T-cell (primary cell): ENCODE measurements at places on chromosomes 16 and 17.

GRCh38 chr16:59192551-59193199, 458.6 kb upstream of the GOT2 start:
- DNase-seq, result no peak

GRCh38 chr16:57611181-57611580, 17.2 kb upstream of the ADGRG1 start:
- DNase-seq, result no peak

GRCh38 chr16:72042157-72042660, 12.1 kb upstream of the HP start:
- no peak for DNase-seq

DNA sequence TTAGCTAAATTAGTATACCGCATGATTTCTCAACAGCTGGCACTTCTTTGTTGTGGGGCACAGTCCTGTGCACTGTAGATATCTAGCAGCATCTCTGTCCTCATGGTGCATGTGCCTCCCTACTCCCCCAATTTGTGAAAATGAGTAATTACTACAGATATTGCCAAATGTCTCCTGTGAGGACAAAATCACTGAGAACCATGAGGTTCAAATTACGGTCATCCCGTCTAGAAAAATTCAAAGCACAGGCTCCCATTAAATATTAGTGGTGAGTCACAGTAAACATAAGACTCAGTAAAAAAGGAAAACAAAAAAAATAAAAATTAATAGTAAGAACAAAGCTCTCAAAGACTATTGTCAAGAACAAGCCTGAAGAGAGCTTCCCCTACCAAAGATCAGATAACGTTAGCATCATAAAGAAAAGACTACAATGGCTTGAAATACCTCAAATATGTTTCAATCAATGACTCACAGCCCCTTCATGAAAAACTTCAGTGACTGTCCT, 57.8 kb downstream of the STH start:
- DNase-seq, result no peak

DNA sequence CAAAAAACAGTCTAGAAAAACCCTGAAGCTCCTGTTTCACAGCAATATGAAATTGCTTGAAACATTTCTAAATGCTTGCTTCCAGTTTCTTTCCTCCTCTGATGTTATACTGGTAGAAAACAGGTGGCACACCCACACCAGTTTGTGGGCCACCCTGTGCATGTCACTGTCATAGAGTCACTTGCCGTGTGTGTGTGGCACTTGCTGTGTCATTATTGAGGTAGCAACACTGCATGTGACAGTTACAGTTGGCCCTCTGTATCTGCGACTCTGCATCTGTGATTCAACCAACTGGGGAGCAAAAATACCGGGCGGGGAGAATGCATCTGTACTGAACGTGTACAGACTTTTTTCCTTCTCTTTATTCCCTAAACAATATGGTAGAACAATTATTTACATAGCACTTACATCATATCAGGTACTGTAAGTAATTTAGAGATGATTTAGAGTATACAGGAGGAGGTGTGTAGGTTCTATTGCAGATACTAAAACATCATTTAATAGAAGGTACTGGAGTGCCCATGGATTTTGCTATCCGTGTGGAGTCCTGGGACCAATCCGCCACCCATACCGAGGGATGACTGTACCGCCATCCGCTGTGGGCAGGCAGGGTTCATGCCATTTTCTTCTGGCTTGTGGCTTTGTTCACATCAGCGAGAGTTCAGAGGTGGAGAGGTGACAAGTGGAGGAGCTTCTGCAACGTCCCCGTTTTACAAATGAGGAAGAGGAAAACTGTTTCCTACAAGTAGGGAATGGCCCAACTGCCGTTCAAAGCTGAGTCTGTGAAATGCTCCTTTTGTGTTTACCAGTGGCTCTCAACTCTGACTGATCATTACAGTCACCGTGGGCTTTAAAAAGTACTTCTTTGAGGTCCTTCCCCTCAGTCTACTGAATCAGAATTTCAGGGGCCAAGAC, 373.7 kb downstream of the SNX29 start:
- DNase-seq, result no peak

DNA sequence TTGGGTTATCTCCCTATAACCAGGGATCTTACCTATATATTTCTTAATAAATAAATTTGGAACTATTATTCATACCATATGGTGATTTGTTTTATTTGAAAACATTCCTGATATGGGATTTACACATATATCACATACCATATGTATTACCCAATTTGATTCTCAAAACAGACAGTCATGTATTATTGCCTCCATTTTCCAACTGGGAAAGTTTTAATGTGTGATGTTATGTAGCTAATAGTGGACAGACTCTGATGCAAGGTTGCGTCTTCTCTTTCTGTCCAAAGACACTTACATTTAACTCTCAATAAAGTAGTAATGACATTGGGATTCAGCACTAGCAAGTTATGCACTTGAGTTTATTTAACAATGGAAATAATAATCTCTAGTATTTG, 1.1 kb downstream of the KRTAP9-9 start:
- DNase-seq, result no peak

GRCh38 chr16:48681520-48681919, 71.5 kb upstream of the N4BP1 start:
- DNase-seq, result no peak

GRCh38 chr16:47577029-47577428, 115.9 kb downstream of the PHKB start:
- no peak for DNase-seq

- no peak for DNase-seq
Observed at GRCh38 chr17:62989501-62989900, 23.5 kb downstream of the TANC2 start.

DNA sequence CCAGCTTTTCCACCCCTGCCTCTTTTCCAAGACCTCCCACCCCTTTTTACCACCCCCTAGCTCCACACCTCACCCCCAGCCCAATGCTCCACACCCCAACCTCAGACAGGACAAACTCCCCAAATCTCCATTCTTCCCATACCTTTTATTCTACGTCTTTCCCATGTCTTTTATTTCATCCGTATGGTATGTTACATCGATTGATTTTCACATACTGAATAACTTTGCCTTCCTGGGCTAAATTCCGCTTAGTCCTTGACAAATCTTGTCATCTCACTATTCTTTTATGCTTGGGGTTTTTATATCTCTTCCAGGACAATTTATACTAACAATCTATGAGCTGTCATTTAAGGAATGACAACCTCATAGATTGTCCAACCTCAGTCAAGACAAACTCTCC, 46.4 kb downstream of the PITPNM3 start:
- no peak for DNase-seq

DNA sequence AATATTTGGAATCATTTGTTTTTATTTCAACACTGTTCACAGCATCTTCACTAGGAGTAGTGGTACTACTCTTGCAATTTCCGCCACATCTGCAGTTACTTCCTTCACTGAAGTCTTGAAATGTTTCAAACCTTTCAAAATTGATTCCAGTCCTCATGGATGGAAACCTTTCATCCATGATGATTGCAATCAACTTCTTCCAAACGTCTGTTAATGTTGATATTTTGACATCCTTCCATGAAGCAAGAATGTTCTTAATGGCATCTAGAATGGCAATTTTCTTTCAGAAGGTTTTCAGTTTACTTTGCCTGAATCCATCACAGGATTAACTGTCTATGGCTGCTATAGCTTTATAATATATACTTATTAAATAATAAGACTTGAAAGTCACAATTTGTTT, 736.8 kb upstream of the CA10 start:
- DNase-seq, result no peak

- DNase-seq, result peak; percentile 7
Observed at GRCh38 chr17:55090079-55090492, 121.5 kb downstream of the STXBP4 start.

DNA sequence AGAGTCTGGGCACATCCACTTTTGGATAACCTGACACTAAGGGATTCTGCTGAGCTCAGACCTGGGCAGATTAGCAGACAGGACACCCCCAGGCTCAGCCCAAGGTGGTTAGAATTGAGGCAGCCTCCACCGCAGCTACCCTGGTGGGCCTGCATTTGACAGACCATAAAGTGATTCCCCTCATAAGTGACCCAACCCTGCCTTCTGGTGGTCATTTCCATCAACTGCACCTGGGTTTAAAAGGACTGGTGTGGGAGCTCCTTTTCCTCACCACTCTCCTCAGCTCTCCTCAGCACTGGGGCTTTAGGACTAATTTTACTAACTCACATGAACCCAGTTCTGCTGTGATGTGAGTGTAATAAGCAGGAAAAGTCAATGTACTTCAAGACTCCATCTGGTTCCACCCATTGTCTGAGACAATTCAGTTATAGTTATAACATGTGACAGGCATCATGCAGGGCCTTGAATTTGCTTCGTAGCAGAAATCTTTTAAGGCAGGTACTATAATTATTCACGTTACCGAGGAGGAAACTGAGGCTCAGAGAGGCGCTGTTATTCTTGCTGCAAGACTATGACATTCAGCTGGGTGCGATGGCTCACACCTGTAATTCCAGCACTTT, 42.5 kb downstream of the MYH3 start:
- no peak for DNase-seq

- DNase-seq, result peak; percentile 7
Observed at GRCh38 chr16:31243734-31244670, 15.8 kb upstream of the ITGAM start.

DNA sequence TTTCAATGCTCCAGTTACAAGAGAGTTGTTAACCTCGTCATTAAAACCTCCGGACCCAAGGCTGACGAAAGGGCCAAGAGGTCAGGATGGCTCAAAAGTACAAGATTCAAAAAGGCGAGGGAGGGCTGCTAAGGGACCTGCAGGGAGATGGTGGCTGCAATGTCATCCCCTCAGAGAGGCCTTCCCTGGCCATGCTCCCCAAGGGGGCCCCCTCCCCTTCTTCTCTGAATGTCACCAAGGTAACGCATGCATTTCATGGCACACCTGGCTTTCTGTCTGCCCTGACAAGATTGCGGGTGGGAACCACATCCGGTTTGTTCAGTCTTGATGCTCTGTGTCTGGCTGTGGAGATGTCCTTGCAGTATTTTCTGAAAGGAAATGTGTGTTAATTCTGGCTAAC, 89.9 kb downstream of the C16orf78 start:
- peak; percentile 75 for DNase-seq

GRCh38 chr17:7211491-7212273, 8.0 kb downstream of the DLG4 start:
- no peak for DNase-seq

DNA sequence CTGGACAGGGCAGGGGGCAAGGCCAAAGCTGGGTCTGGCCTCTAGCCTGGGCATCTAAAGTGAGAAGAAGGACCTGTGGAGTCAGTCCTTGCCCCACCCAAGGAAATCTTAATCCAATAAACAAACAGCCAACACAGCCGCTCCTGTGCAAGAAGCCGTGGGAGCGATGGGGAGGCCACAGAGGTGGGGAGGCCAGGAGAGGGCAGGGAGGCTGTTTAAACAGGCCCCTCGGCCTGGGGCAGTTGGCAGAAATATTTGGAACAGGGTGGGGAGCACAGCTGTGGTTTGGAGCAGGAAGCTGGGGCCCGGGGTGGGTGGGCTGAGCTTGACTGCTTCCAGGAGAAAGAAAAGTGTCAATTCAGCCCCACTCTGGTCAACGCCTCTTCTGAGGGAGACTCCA, 5.3 kb downstream of the ZNF385C start:
- no peak for DNase-seq

DNA sequence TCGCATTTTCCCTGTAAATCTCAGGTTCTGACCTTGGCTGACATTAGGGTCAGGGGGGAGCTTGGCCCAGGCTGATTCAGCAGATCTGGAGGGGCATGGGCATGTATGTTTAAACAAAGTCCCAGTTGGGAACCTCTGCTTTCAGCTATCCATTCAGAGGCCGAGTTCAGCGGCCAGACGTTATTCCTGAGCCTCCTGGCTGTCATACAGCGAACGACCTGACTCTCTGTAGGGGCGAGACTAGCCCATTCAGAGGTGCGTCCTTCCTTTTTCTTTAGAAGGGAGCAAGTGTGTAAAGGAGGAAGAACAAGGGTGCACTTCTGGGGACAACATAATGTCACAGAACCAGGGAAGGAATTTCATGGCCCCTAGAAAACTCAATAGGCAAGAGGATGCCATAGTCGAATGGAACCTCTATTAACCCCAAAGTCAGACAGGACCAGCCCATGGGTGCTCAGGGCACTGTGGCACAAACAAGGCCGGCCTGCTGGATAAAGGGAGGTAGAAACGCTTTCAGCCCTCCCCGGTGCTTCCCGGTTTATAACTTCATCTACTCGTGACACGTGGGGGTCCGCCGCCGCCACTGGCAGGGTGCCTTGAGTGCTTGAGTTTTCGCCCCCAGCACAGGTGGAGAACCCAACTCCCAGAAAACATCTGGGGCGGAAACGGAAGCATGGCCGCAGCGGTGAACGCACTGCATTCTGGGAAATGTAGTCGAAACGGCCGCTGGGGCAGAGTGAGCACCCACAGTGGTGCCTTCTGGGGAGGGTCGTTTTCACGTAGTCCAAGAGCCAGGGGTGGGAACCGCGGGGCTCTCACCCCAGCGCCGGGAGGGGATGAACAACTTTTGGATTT, 33.2 kb upstream of the PLCG2 start:
- peak; percentile 70 for DNase-seq

- no peak for DNase-seq
Observed at GRCh38 chr17:70862295-70862694, 693.0 kb downstream of the KCNJ2 start.

- DNase-seq, result no peak
Observed at GRCh38 chr16:8925455-8925854, 38.3 kb downstream of the USP7 start.

DNA sequence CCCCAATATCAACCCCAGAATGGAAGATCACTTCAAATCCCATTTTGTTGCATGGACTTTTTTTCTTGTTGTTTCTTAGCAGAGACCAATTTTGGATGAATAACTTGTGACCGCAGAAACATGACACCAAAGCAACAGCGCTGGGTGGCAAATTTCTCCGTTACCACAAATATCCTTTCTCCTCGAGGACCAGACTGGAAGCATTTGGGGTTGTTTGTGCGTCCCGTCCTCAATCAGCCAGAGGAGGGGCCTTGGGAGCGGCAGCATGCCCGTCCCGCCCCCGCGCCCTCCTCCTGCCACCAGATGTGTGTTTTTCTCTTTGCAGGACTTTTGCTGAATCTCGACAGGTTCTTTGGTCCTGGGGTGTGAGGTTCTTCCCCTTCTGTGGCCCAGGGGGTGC, 282.5 kb upstream of the FOXF1 start:
- no peak for DNase-seq
